ENCODE measurements at places on chromosomes 12 and 14. TPM values are rescaled to one million over a fixed set of nuclear protein-coding genes. Genes with fewer than 3 reads are reported as not detected.

RHEBL1 gene
- 10.0 TPM for polyA plus RNA-seq

KLRG1 gene
- 3.1 TPM for polyA plus RNA-seq

GYS2 gene
- polyA plus RNA-seq, result not detected

C14orf180 gene
- not detected for polyA plus RNA-seq

KIF5A gene
- 17.7 TPM for polyA plus RNA-seq

THTPA gene
- 9.4 TPM for polyA plus RNA-seq

KRT2 gene
- polyA plus RNA-seq, result 0.17 TPM

NID2 gene
- polyA plus RNA-seq, result not detected

AICDA gene
- polyA plus RNA-seq, result not detected

DIO2 gene
- not detected for polyA plus RNA-seq

GLT8D2 gene
- polyA plus RNA-seq, result not detected

DHRS2 gene
- 107 TPM for polyA plus RNA-seq

CLEC14A gene
- not detected for polyA plus RNA-seq

IFNG-AS1 gene
- not detected for polyA plus RNA-seq

PRKAB1 gene
- polyA plus RNA-seq, result 62.8 TPM

DICER1 gene
- polyA plus RNA-seq, result 7.0 TPM

RNASE7 gene
- not detected for polyA plus RNA-seq

SLC5A8 gene
- not detected for polyA plus RNA-seq

TRIM9 gene
- polyA plus RNA-seq, result not detected

TSPAN19 gene
- polyA plus RNA-seq, result not detected

PMCH gene
- not detected for polyA plus RNA-seq

PPP4R4 gene
- not detected for polyA plus RNA-seq

WIF1 gene
- polyA plus RNA-seq, result not detected

NDUFA12 gene
- 200 TPM for polyA plus RNA-seq

All from K562 (cell line).